LHCN-M2 (cell line): ENCODE measurements at places on chromosomes 7 and 10. TPM values are rescaled to one million over a fixed set of nuclear protein-coding genes. Genes with fewer than 3 reads are reported as not detected.

The USP6NL gene
- 11.0 and 11.4 TPM in 2 replicates for total RNA-seq

The AHCYL2 gene
- total RNA-seq, result 11.9 and 12.1 TPM in 2 replicates

GRCh38 chr10:113867904-113868303 is 13.4 kb downstream of the NHLRC2 start:
- DNase-seq, result no peak

DNA sequence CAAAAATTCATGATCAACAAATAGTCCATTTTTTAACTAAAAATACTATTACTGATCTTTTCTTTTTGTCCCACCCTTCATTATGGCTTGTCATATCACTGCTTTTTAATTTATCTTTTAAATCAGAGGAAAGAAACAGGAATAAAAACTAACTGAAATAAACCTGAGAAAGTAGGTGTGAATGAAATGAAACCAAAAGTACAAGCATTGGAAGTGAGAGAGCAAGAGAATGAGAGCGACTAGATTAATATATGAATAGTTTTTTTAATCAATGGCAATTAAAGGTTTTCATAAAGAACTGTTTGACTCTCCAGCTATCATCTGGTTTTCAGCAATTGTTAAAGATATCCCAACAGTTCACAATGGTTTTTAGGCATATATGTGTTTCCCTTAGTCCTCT is 137.8 kb downstream of the SPAG6 start:
- DNase-seq, result no peak

DNA sequence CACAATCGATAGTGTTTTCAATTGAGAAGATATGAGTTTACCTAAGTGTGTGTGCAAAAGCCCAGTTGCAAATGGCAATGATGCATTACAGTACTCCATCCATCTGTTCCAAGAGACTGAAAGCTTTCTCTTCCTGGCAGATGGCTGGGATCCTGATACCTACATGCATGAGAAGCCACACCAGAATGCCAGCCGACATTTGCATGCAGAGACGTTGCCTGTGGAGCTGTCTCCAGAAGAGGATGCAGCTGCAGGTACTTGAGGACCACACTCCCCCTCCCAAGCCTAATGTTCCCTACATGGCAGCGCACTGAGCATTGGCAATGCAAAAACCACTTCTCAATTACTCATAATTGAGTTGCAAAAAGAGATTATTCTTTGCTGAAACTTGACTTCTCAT is 332.1 kb downstream of the WDR11 start:
- DNase-seq, result no peak

DNA sequence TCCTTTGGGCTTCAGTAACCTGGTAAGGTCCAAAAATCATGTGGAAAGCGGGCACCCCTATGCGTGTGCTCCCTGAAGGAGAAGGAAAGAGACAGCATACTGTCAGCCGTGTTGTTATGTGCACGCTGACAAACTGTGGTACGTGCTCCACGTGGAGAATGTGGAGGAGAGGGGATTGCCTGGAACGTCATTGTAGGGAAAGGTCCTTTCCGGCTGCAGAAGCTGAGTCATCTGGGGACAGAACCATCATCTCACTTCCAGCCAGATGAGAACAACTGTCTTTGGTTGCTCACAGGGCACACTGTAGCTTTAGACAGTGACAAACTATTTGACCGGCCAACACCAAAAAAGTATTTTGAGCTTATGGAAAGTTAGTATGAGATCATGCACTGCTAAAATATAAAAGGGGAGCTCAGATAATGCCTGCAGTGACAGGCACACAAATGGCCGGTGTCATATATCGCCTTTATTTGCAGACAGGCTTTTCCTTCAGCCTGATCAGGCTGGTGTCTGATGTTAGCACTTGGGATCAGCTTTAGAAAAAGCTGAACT is 38.8 kb upstream of the GRB10 start:
- peak; percentile 72 for DNase-seq

- peak; percentile 99 for DNase-seq
Measured at GRCh38 chr7:130440527-130441365, at the start of gene CEP41. Gene CEP41, minus strand, starts transcription at chr7:130441016. Its CDS starts 50 bp downstream, at chr7:130440966.

DNA sequence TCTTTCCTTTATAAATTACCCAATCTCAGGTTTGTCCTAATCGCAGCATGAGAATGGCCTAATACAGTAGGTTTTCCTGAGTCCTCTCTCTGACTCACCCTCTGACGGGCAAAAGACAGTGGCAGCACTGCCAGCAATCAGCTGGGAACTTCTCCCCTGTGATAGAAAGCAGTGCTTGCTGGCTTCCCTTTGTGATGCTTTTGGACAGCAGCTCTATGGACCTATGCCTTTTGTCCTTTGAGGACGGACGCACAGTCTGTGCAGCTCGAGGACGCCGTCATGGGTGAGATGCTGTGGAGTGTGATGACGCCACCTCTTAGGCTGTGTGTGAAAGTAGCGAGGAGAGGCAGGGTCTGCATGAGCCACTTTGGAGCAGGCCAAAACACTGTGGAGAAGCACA is 68.8 kb downstream of the KIAA1217 start:
- peak; percentile 7 for DNase-seq

GRCh38 chr7:148914208-148914777 is 30.2 kb upstream of the EZH2 start:
- peak; percentile 83 for DNase-seq

The RP9 gene
- total RNA-seq, result 12.7 and 18.5 TPM in 2 replicates

DNA sequence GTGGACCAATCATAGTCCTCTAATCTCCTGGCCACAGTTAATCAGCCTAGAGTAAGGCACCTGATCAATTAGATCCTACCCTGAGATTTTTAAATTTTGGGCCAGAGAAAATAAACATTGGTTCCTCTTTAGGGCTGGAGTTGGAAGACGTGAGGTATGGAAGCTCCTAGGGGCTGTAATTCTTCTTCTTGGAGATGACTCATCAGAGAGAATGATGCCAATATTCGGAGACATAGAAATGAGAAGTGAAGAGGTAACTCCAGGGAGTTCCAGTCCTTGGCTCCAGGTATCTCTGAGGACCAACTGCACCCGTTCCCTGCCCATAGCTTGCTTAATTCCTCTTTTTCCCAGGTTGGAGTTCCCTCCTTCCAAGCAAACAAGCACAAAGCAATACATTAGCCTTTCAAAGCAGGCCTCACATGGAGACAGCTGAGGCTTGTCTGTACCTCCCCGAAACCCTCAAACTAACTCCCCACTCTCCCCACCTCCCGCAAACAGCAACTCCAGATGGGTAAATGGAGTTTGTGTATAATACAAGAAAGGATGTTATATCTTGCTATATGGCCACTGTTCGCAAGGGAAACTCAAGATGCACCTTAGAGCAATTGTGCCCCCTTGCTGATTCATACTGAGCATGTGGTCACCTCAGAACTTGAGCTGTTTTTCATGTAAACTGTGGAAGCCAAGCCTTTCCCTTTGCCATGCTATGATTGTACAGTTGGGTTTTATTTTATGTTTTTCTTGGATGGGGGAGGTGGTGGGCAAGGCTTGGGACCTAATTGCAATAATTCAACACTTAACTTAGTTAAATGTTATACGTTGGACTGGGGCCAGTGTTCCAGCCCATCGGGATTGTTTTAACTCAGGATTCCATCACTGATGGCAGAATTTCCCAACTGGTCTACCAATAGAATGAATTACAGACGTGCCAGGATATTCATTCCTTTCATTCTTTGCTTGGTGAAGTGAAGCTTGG is 29.3 kb downstream of the PIK3AP1 start:
- DNase-seq, result peak; percentile 11

GRCh38 chr10:88922041-88922440 is 30.5 kb downstream of the ACTA2 start:
- no peak for DNase-seq

DNA sequence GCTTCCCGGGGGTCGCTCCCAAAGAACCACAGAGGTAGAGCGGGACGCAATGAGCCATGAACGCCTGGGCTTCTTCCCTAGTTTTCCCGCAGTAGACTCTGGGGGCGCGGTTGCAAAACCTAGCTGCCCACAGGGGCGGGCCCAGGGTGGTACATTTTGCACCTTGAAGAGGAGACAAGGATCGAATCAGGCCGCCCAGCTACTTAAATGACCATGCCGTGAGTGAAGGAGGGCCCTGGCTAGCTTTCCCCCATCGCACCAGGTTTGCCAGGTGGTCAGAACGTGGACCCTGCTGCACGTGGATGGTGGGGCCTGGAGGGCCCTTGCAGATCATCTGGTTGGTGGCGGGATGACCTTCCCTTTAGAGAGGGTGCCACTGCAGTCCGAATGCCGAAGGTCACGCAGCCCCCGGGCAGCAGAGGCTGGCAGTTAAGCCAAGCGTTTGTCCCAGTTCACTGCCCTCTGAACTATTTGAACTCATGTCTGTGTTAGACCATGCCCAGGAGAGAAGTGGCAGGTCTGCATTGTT is 604 bp upstream of the SHTN1 start:
- no peak for DNase-seq

DNA sequence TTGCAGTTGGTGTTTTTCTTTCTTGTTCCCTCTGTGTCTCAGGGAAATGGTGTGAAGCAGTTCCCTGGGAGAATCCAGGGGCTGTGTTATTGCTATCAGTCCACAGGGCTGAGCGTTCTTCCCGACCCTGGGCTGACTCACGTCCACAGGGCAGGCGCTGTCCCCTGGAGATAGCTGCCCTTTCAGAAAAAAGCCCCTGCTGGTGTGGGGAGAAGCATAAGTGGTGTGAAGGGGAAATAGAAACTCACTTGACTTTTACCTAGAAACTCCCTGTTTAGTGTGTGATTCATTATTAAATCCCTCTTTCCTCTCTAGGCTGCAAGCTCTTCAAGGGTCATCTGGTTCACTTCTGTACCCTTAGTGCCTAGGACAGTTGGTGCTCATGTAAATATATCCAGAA is 63.3 kb upstream of the SMNDC1 start:
- no peak for DNase-seq

The FAM25A gene
- not detected in 2 replicates for total RNA-seq

The PRPS1L1 gene
- total RNA-seq, result not detected in 2 replicates

DNA sequence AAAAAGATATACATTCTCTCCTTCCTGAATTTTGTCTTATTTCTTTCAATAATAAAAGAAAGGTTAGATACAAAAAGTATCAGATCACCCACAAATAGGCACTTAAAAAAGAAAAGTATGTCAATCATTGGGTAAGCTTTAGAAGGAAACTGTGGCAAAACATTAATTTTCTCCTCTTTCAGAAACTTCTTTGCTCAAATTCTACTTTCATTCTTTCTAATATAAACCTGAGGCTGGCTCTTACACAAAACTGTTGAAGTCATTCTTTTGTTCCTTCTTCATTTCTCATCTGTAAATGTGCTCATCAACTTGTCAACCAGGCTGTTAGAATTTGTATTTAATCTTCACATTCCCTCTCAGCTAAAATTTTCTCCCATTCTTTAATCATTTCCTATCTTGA is 124.6 kb downstream of the LRRN3 start:
- DNase-seq, result no peak

DNA sequence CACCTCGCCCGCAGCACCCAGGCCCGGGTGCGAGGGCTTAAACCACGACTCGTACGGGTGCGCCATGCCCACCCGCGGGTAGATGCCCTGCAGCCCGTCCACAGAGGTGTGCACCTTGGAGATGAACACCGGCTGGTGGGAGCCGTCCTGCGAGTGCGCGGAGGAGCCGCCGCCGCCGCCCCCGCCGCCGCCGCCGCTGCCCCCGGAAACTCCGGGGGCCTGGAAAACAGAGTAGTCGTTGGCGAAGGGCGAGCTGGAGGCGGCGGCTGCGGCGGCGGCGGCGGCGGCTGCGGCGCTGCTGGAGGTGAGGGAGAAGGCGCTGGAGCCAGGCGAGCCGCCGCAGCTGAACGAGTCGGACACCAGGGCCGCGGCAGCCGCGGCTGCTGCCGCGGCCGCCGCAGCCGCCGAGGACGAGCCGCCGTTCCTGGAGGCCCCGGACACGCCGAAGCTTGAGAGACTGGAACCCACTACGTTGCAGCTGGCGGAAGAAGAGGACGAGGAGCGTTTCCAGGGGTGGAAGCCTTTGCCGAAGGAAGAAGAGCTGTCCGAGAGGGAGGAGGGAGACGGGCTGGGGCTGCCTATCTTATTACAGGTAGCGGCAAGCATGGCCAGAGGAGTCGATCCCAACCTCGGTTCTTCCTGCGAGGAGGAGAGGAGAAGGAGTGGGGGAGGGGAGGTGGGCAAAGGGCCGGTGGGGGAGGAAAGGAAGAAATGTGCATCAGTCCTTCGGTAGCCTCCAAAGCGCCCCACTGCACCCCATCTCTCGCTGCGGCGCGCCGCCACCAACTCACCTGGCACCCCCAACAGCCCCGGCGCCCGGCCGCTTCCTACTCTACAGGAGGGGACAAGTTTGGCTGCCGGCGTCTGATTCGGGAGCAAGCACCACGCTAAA is 1.3 kb downstream of the SP8 start:
- no peak for DNase-seq

GRCh38 chr10:47021850-47022249 is 110.6 kb downstream of the PTPN20 start:
- DNase-seq, result no peak

The BAIAP2L1 gene
- 2.9 TPM in 2 replicates for total RNA-seq

DNA sequence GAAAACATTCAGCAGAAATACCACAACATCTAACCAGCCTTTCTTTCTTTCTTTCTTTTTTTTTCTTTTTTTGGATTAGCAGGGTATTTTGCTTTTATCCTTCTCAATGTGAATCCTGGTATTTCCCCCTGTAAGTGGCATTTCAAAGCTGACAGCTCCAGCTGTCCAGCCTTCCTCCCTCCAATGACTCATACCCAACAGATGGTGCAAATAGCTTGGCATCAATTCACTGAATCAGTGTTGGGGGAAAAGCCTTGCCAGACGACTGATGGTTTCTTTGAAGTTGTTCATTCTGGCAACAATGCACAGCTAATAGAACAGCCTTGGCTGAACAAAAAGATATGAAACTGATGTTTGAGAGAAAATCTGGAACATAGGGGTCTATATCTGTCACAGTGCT is 316.8 kb upstream of the STEAP1 start:
- DNase-seq, result peak; percentile 96

The C7orf33 gene
- total RNA-seq, result not detected in 2 replicates

- DNase-seq, result peak; percentile 96
Measured at GRCh38 chr7:123727071-123727837, 21.5 kb downstream of the WASL start.

GRCh38 chr10:110803830-110804338 is 67.8 kb upstream of the PDCD4 start:
- DNase-seq, result peak; percentile 56
